ENCODE measurements at places on chromosomes 7 and 10. TPM values are rescaled to one million over a fixed set of nuclear protein-coding genes. Genes with fewer than 3 reads are reported as not detected.

C10orf62 gene
- total RNA-seq: not detected

DNA sequence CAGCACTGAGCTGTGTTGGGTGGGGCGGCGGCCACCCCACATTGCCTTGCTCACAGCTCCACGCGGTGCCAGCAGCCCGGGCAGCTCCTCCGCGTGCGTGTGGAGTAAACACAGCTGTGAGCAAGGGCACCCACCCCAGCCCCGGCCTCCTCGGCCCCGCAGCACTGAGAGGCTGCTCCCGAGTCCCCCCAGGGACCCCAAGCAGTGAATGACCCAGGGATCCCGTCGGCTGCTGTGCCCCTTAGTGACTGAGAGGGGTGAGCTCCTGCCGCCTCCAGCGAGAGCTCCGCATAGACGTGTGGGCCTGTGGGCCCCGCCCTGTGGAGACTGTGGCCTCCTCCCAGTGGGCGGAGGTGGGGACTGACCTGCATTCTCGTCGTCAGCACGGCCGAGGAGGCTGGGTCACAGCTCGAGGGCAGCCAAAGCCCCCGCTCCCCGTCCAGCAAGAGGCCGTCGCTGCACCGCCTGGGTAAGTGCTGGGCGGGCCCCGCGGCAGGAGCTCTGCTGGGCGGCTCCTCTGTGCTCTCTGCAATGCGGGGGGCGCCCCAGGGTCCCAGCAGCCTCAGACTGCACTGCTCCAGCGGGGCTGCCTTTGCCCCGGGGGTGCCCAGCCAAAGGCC, 29.9 kb upstream of the UTF1 start:
- no peaks in the 10 kb centered on the region for H3K4me1 ChIP-seq
- no peak overlapping the region for H3K4me3 ChIP-seq
- H3K27me3 ChIP-seq: peaks cover 2% of the 10 kb centered on the region

DNA sequence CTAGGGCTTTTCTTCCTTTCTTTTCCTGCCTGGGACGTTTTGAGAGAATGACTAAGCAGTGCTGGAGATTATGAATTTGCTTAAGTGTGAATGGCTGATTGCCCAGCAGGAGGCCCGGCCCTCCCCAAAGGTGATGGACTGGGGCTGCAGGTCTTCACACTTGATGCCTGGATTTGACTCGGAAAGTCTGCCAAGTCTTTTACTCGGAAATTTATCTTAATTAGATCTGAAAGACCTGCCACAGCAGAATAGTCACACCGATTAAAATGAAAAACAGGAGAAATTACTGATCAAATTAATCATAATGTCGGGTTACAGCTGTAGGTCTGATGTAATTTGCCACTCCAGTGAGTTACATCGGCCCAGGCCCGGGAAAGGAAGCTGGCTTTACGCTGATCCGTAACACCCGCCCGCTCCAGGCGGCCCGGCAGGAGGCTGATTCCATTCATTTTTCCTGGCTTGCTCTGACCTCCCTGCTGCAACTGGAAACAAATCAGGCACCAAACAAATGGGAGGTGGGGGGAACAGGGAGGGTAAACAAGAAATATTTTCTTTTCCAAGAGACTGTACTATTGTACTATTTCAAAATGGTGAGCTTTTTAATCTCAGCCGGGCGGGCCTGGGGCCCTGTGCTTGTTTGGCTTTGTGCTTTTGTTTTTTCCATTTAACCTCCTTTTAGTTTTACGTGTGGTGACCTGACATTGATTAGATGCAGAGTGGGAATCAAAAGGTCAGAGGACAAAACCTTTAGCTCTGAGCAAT, 212.4 kb upstream of the YAE1 start:
- H3K4me1 ChIP-seq: peaks cover 11% of the 10 kb centered on the region
- H3K4me3 ChIP-seq: no peak overlapping the region
- no peak for DNase-seq

TUBAL3 gene
- not detected for total RNA-seq

GRCh38 chr7:22548313-22548712, 48.3 kb upstream of the STEAP1B start:
- H3K36me3 ChIP-seq: peaks cover 2% of the 10 kb centered on the region
- peaks cover 38% of the 10 kb centered on the region for H3K4me1 ChIP-seq

DNA sequence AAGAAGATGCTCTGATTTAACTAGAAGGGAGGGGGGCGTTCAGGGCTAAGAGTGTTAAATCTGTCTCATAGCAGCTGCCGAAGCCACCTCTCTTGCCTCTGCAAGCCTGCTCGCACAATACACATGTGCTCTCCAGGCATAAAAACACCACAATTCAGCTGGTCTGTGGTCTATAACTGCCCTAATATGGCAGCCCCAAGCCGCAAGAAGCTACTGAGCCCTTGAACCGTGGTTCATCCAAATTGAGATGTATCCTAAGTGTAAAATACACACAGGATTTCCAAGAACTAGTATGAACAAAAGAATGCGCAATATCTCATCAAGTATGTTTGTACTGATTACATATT, 70.8 kb upstream of the FGFR2 start:
- H3K4me1 ChIP-seq: no peaks in the 10 kb centered on the region
- DNase-seq: no peak
- peaks cover 6% of the 10 kb centered on the region for H3K27me3 ChIP-seq
- H3K4me3 ChIP-seq: no peak overlapping the region
- no peaks in the 10 kb centered on the region for H3K36me3 ChIP-seq

AOAH gene
- 1.4 TPM for total RNA-seq

SLIT1 gene
- total RNA-seq: 0.24 TPM

DNA sequence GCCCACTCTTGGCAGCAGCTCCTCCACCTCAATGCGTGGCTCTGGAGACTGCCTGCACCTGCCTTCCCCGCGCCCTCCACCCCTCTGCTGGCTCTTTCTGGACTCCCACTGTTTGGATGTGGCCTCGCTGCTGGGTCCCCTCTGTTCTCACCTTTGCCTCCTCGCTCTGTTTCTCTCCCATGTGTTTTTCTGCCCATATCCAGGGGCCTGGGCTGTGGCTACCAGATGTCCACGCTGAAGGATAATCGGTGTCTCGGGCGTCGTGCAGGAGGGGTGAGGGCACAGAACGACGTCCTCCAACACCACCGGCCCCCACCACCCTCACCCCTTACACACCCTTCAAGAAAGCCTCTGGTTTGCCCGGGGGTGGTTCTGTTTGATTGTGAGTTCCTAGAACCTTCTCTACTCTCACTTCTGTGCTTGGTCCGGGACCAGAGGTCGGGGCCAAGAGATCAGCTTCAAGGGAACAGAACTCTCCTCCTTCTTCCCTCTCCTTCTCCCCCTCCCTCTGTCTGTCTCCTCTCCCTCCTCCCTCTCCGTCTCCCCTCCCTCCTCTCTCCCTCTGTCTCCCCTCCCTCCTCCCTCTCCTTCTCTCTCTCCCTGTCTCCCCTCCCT, 31.7 kb downstream of the AP5Z1 start:
- H3K27ac ChIP-seq: peak overlapping the region; percentile 25
- H3K4me3 ChIP-seq: no peak overlapping the region
- no peak for DNase-seq

GRCh38 chr10:101028446-101029337, 2.2 kb downstream of the PDZD7 start:
- H3K27me3 ChIP-seq: peaks cover 19% of the 10 kb centered on the region
- DNase-seq: no peak
- no peak overlapping the region for H3K27ac ChIP-seq
- peaks cover 5% of the 10 kb centered on the region for H3K36me3 ChIP-seq
- H3K4me1 ChIP-seq: peaks cover 20% of the 10 kb centered on the region
- no peak overlapping the region for H3K4me3 ChIP-seq
